Progenitor cell of endocrine pancreas (in vitro differentiated cells): ENCODE measurements at places on chromosomes 5 and 9.

DNA sequence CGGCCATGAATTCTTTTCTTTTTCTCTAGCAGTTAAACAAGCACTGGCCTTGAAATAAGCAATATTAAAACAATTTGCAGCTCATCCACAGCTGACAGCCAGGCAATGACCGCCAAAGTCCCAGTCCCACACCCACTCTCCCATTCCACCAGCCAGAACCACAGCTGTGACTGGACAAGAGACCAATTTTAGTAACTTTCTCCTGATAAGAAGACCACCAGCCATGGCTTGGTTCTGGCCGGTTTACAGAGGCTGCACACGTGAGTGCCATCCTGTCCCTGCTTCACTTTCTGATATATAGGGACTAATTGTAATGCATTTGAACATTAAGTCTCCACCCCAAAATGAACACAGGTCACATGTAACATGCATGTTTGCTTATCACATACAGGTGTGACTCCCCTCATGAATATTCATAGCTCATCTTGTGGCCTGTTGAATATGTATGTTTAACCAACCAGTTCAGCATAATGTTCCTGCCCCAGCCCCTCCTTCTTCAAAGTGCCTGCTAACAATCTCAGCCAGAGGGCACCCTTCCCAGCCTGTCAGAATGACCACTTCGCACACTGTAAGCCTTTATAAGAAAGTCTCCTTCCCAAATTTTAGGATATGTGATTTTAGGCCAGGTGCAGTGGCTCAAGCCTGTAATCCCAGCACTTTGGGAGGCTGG is 23.9 kb upstream of the FANCC start:
- DNase-seq = no peak

- DNase-seq = no peak
Observed at GRCh38 chr5:37975531-37975930, 135.7 kb upstream of the GDNF start.

DNA sequence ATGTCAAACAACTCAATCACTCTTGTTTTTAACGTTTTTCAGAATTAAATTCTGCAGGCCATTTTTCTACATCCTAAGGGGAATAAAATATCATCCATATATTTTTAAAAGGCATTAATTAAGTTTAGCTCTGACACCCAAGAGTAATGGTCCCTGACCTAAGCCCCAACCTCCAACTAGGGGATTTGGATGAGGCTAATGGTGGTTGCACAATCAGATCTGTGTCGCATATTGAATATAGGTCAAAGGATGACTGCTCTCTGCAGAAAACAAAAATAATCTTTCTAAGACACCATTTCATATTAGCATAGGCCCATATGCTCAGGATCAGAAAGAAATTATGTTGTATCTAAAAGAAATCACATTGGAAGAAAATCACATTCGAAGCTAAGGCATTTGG is 20.7 kb downstream of the CDH6 start:
- DNase-seq = no peak

DNA sequence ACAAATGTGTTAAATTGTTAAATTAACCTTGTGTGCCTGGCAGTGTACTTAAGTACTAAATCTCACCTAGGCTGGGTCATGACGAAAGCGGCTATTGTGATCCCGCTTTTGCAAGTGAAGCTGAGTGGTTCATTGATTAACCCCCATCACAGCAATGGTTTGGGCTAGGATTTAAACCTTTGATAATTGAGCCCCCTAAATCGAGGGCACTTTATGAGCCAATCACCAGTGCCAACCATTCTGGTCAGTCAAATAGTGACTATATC is 22.8 kb downstream of the HNRNPK start:
- DNase-seq = no peak

DNA sequence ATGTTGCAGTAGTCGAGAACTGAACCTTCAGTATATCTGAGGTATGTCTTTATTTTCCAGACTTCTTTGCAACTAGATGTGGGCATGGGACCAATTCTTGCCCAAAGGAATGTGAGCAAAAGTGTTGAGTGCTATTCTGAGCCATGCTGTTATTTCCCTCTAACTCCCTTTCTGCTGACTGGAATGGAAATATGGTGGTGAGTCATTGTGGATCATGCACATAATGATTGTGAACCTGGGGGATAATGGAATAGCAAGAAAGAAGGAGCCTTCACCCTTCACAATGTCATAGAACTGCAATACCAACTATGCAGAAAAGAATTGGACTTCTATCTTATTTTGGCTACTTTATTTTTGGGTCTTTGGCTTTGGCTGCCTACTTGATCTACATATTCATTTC is 10.3 kb upstream of the DOCK2 start:
- DNase-seq = no peak
